ENCODE measurements at places on chromosomes 1 and 21.

DNA sequence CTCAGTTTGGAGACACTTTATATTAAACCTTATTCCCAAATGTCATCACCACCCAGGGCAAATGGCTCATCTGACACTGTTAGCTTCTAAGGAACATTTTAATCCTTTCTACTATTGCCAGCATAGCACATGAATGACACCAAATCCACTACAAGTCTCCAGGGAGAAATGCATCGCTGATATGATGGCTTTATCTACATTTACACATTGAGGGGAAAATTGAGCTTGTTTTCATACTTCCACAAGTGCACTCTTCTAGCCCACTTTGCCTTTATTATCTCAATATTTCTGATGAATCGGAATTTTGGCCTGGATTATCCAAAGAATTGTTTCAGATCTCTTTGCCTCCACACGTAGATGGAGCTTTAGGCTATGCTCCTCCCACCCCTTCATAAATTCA is 75.4 kb downstream of the RUNX1 start:
- DNase-seq = no peak

DNA sequence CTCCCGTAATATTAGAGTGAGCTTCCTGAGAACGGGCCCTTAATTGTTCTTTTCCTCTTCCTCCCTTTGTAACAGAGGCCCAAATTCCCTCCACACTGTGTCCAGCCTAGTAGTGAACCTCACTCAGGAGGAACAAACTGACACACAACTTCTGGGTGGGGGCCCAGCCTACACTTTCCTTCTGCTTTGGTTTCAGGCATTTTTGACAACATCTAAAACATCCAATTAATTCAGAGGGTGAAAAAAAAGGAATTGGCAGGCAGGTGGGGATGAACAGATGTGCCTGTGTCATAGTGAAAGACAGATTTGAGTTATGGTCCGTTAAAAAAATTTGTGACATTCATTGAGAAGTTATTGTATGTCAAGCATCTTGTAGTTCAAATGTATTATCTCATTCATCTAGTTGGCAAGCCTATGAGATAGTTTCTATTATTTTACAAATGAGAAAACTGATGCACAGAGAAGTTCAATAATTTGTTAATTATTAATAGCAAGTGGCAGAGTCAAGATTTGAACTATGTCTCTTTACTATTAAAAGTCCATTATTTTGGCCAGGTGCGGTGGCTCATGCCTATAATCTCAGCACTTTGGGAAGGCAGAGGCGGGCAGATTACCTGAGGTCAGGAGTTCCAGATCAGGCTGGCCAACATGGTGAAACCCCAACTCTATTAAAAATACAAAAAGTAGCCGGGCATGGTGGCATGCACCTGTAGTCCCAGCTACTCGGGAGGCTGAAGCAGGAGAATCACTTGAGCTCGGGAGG is 41.6 kb upstream of the LRIG2 start:
- DNase-seq = no peak

GRCh38 chr1:196535727-196536126 is 72.5 kb downstream of the KCNT2 start:
- no peak for DNase-seq

GRCh38 chr21:45945066-45945867 is 36.3 kb upstream of the COL6A1 start:
- no peak for DNase-seq

GRCh38 chr1:218459450-218459849 is 114.3 kb downstream of the TGFB2 start:
- DNase-seq = no peak

DNA sequence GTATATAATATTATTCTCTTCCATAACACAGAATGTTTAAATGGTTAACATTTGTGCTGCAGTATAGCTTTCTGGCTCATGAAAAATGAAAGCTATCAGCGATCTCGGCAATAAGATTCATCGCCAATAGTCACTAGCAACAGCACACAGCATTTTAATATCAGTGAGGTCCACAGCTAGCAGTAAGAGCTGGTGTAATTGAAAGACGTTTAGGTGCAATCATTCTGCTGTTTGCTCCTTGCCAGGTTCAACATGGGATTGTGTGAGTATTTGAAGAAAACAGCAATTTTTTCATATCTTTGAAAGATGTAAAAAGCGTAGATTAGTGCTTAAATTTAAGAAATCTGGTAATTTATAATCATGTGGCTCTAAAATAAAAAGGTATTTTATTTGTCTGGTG is 20.1 kb downstream of the PRKACB start:
- no peak for DNase-seq

- DNase-seq = no peak
These were observed 34.6 kb upstream of the DNAH14 start for GRCh38 chr1:224894915-224895314.

DNA sequence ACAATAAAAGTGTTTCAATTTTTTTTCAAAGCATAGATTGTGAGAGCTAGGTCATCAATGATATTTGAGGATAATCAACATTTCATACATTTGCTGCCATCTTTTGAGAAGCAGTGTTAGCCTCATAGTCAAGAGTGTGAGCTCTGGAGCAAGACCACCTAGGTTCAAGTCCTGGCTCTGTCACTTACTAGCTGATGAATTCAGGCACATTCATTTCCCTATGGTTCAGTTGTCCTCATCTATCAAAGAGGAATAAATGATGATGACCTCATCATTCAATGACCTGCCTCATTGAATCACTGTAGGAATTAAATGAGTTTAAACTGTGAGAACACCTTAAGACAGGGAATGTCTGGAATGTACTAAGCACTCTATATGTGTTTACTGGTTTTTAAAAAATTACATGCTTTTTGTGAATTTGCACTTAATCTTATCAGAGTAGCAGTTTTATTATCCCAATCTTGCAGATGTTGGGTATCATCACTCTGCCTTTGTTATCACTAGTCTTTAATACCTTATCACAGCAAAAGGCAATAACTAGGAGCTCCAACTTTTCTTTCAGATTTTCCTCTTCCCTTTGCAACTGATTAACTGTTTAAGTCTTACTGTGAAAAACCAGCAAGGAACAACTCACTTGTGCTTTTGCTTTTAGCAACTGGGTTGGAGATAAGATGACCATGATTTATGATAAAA is 47.4 kb downstream of the SLC30A10 start:
- no peak for DNase-seq

GRCh38 chr1:12448746-12449177 is 169.2 kb downstream of the DHRS3 start:
- DNase-seq = no peak

- DNase-seq = no peak
These were observed 234.0 kb upstream of the IRF2BP2 start for GRCh38 chr1:234843946-234844345.

- no peak for DNase-seq
These were observed 1.9 kb downstream of the PABPC4 start for GRCh38 chr1:39574646-39575045.

GRCh38 chr1:201692555-201693394 is 136.2 kb upstream of the IPO9 start:
- DNase-seq = no peak

DNA sequence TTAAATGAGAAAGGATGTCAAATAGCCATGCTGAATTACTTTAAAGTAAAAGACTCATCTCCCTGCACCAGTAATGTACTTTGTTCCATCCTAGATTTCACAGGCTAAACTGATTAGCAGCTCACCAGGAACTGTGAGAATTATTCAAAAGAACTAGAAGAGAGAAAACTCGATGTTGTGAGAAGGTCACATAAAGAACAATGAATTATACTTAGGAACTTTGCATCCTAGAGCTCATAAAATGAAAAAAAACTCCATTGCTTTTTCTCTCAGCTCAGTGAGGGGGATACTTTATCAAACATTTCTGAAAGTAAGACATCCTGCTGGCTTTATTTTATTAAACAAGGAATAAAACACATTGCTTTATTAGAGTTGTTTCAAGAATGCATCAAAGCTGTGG is 278.5 kb downstream of the MRPL39 start:
- DNase-seq = no peak

DNA sequence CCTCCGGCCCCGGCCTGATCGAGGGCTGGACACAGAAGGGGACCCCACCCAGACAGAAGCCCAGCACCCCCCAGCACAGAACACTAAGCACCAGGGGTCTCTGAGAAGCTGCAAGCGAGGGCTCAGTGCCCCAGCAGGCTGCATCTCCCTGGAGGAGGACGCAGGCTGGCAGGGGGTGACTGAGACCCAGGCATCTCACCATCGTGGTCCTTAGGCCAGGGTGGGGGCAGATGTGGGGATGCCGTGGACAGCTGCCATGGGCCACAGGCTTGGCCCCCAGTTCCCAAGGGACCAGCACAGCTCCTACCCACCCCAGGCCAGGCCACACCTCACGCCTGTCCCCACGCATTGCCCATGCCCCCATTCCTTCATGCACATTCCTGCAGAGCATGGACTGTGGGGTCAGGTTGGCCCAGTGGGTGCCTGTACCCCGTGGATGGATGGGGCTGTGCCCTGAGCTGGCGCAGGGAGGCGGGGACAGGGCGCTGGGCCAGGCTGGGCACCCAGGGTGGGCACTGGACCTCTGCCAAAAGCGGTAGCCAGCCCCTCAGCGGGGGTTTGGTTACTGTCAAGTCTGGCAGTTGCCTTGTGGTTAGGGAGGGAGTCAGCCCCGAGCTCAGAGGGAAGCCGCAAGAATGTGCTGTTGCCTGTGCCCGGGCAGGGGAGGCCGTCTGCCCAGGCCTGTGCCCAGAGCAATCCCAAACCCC is 61.5 kb downstream of the ARHGEF16 start:
- DNase-seq = no peak

DNA sequence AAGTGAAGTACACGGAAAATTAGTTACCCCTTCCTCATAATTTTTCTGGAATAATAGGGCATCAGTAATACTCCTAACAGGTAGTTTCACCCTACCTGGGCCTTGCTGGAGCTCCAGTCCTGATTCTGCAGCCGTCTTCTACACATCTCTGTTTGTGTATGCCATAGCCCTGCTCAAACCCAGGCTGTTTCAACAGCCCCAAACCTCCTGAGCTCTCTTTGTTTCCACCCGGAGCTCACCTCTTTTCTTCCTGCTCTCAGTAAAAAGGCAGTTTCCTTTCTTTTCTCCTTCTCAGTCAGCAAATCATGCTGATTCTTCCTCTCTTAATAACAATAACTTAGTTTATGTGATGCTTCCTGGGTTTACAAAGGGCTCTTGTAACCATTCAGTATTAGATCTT is 355.1 kb upstream of the RUNX1 start:
- no peak for DNase-seq

GRCh38 chr1:220368352-220369265 is 96.4 kb upstream of the RAB3GAP2 start:
- no peak for DNase-seq

DNA sequence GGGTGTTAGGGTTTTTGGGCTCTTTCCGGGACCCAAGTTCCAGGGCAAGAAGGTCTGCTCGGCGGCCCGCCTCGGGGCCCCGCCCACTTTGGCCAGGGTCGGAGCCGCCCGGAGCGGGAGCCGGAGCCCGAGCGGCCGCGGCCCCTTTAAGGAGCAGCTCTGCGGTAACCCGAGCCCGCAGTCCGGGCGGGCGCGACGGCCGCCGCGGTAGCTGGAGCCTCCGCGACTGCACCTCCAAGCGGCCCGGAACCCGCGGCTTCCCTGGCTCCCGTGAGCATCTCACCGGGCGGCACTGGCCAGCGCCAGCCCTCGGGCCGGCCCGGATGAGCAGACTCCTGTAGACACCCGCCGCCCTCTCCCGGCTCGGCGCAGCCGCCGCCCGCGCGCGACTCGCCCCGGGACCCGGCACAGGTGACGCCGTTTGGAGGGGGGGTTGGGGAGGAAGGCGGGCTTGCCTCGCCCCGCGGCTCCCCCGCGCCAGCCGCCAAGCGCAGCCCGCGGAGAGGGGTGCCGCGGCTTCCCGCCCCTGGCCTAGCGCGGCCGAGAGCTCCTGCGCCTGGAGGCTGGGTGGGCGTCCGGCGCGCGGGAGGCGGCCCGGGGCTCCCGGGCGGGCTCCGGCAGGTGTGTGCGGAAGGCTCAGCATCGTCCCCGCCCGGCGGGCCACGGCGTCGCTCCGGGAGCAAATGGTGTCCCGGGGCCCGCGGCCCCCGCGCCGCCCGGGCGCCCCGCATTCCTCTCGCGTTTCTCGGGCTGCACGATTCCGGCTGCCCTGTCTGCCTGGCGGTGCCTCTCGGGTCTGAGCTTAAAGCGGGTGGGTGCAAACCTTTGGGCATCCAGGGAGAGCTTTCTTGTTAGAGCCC is at the start of gene TLCD4:
Gene TLCD4, plus strand, starts transcription at position 149 of the 860 bp plus-strand sequence. CDS start 26,547 bp downstream, outside the sequence.
- DNase-seq = peak; percentile 15

- no peak for DNase-seq
These were observed 25.3 kb downstream of the SERTAD4 start for GRCh38 chr1:210257698-210258529.

DNA sequence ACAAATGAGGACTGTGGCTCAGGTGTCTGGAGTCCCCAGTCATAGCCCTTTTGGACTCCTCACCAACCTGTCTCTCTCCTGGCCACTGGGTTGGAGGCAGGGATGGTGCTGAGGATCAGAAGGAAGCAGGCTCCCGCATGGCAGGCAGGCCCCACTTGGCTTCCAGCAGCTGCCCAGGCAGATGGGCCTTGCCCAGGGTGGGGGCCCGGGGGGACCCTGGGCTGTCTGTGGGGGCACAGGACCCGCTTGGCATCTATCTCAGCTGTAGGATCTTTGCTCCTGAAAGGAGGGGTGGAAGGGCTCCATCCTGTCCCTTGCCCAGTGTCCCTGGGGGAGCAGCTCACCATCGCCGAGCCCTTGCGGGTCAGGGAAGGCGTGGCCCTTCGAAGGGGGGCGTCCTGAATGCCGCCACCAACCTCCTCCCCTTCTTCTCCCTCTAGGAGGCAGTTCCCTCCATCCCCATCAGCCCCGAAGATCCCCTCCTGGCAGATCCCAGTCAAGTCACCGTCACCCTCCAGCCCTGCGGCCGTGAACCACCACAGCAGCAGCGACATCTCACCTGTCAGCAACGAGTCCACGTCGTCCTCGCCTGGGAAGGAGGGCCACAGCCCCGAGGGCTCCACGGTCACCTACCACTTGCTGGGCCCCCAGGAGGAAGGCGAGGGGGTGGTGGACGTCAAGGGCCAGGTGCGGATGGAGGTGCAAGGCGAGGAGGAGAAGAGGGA is 154.5 kb downstream of the PEX14 start:
- DNase-seq = no peak

- no peak for DNase-seq
These were observed 8.9 kb downstream of the RCAN1 start for GRCh38 chr21:34606051-34606450.

- DNase-seq = no peak
These were observed 64.5 kb downstream of the NPHP4 start for GRCh38 chr1:5927506-5928370.

- DNase-seq = no peak
These were observed 10.6 kb upstream of the RRP15 start for GRCh38 chr1:218274511-218274910.

GRCh38 chr1:153394391-153394790 is 3.5 kb upstream of the S100A8 start:
- no peak for DNase-seq

DNA sequence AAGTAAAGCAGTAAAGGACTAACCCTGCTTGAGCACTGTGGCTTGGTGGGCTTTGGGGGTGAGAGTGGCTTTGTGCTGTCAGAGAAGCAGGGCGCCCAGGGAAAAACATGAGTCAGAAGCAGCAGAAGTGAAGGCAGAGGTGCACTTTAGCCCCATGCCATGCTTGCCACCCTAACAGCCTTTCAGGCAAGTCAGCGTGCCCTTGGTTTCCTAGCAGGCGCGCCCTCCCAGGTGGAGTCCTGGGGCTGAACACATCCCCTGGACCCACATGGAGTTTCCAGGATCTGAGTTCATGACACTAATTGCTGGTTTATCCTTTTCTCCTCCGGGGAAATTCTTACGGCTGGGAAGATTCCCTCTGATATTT is 106.6 kb downstream of the TLR5 start:
- DNase-seq = no peak

- DNase-seq = peak; percentile 73
These were observed at the start of gene THEMIS2 for GRCh38 chr1:27872059-27872801. TSS of gene THEMIS2 (plus strand) at chr1:27872544. CDS start at chr1:27872572, 28 bp downstream.
